ENCODE measurements at places on chromosomes 2 and 18.

- DNase-seq = peak; percentile 18
Observed at GRCh38 chr2:221437056-221437455, 135.0 kb downstream of the EPHA4 start.

- DNase-seq = no peak
Observed at GRCh38 chr18:58660915-58661314, 10.3 kb upstream of the MALT1 start.

DNA sequence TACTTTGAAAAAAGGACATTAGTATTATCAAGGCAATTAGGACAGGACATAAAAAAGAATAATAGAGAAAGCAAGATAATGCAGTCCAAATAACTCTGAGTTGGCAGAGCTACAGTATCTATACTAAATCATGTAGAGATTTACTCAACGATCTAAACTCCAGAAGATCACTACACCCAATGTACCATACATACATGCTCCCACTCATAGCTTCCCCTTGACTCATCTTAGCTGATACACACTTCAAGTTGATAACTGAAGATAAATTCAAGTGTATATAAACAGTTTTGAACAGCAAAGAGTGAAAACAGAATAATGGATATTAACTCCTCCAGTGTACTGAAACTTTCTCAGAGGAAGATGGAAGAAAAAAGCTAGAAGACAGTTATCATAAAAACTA, 78.5 kb downstream of the SESTD1 start:
- no peak for DNase-seq

- no peak for DNase-seq
Observed at GRCh38 chr2:208224802-208225201, 30.1 kb downstream of the IDH1 start.

DNA sequence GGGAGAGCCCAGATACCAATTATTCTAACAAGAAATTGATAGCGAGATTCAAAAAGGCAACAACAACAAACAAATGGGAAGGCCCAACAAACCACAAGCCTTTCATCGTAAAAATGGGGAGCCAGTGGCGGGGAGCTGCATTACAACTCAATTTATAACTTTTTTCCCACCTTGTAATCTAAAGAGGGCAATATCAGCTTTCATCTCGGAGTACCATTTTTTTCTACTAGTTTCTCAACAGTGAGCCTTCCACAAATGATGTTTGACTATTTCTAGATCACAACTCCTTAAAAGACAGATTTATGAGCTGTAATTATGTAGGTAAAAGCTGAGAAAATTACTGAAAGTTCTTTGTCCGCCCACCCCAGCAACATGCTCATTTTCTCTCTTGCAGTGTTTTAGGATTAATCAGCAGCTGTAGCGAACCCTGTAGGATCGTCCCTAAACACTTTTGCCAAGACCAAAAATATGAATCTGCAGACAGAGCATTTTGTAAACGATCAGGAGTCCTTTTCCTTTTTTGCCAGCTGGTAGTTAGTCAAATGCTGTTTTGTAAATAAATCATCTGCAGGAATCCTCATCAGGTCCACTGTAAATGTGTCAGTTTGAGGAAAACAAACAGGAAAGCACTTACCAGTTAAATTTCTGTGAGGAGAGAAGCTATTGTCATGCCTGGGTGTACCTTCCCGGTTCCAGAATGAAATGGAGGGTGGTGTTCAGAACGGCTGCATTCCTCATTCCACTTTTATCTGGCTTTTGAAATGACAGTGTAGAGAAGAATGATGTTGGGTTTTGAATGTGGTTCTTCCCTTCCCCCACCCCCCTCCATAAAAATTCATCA, 53.2 kb downstream of the EEF1B2 start:
- DNase-seq = no peak

DNA sequence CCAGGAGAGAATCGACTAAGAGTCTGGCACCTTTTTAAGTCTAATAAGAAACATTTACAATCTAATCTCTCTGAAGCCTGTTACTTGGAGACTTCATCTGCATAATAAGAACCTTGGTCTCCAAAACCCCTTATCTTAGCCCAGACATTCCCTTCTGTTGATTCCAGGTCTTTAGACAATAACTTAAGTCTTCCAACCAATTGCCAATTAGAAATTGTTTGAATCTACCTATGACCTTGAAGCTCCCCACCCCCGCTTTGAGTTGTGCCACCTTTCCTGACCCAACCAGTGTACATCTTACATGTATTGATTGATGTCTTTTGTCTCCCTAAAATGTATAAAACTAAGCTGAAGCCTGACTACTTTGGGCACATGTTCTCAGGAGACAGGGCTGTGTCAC, 49.5 kb upstream of the DTNA start:
- DNase-seq = no peak

GRCh38 chr18:28007841-28008240, 169.1 kb downstream of the CDH2 start:
- no peak for DNase-seq

DNA sequence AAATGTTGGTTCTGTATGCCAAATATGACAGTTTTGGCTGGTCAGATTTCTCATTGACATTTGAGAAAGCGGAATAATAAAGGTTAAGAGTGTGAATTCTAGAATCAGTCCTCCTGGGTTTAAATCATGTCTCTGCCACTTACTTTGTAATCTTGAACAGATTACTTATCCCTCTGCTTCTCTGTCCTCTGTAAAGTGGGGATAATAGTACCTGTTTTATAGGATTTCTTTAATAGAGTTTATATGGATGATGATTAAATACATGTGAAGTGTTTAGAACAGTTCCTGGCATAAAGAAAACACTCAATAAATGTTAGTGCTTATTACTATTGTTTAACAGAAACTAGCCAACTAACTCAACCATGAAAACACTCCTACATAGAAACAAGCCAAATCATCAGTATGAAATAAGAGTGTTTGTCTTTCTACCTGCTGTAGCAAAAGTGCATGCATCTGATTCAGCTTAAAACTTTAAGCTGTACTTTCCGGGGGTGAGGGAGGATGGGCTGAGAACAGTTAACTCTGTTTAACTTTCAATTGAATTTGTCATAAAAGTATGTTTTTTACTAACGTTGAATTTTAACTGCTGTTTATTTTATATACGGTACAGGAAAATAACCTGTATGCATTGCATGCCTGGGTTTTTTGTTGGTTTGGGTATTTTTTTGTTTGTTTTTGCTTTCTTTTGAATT, 6.8 kb downstream of the HTR2B start:
- DNase-seq = no peak

- DNase-seq = no peak
Observed at GRCh38 chr2:29063056-29063455, 11.3 kb downstream of the PCARE start.

GRCh38 chr18:12821408-12821807, 62.6 kb downstream of the PTPN2 start:
- DNase-seq = no peak

DNA sequence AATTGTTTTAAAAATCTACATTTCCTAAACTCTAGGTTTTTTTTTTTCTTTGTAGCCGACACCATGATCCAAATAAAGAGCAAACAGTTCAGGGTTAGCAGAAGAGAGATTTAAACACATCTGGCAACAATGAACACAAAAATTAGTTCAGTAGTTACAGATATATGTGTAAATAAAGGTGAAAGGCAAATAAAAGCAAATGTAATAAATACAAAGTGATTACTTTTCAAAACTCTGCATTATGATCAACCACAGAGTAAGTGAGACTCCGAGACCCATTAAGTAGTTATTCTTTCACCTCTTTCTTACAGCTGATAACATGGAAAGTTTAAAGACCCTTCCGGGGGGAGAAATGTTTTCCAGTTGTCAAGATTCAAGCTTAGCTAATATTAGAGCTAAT, 716 bp downstream of the CALCRL start:
- DNase-seq = no peak

GRCh38 chr2:66667301-66667700, 232.4 kb downstream of the MEIS1 start:
- no peak for DNase-seq

DNA sequence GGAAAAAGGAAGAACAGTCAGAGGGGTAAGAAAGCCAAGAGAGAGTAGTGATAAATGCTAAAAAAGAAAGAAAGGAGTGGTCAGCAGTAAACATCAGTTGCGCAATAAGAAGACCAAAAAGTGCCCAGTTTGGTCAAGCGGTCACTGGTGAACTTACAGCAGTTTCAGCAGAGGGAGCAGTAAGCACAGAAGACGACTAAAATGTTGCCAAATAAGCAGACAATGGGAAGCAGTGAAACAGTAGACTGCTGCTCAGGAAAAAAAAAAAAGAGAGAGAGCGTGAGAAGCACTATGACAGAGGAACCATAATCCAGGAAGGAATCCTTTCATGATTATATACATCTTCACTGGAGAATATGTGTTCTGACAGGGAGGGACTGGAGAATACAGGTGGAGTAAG, 45.8 kb downstream of the DNAJC10 start:
- no peak for DNase-seq

- DNase-seq = no peak
Observed at GRCh38 chr2:231017231-231017598, 20.1 kb upstream of the C2orf72 start.

- no peak for DNase-seq
Observed at GRCh38 chr18:2963048-2963447, 49.9 kb downstream of the LPIN2 start.

DNA sequence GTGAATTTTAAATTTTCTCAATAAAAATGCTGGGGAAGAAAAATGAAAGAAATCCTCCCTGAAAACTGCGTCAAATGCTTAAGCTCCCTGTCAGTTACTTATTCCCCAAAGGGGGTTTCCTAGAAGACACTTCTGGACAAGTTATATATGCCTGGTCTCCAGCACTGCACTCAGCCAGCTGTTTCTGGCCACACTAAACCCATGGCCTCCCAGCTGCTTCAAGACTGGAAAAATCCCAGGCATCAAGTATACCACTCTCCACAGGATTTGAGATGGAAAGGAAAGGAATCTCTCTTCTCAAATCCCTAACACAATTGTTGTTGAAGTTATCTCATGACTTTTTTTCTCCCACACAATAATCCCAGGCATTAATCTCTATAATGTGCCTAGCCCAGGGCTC, 245.7 kb downstream of the NBAS start:
- DNase-seq = no peak

- DNase-seq = no peak
Observed at GRCh38 chr2:181857483-181857882, 34.0 kb upstream of the ITPRID2 start.

- DNase-seq = no peak
Observed at GRCh38 chr18:25223211-25223610, 128.8 kb downstream of the ZNF521 start.

GRCh38 chr2:32249731-32250236, 14.9 kb downstream of the NLRC4 start:
- no peak for DNase-seq

DNA sequence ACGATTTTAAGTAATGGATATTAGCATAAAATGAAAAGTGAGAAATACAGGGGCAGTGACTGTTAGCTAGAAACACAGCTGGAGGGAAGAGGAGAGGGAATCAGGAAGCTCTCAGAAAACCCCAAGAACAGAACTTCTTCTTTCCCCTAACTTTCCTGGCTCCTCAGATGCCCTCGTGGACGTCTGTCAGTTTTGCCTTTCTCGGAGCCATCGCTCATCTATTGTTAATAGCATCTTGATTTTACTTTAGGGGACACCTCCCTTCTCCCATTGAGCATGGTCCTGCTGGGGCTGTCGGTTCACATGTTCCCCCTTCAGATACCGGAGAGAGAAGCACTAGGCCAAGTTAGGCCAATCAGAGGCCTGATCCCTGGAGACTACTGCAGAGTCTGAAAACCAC, 2.3 kb upstream of the PLEK start:
- DNase-seq = no peak

DNA sequence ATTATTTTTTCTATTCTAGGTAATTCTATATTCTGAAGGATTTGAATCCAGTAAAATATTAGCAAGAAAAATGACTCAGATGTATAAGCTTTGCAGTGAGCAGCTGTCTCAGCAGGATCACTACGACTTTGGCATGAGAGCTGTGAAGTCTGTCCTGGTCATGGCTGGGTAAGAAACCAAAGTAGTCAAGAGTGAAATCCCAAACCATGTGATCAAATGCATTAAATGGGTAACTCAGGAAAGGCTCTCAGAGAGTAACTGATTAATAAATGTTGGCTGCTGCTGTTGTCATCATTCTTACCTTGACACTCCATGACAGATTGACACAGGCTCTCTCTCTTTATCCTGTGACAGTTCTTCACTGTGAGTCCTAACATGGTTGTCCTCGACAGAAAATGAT, 124.1 kb downstream of the DNAH6 start:
- no peak for DNase-seq

GRCh38 chr2:173351879-173352278, 2.8 kb upstream of the CDCA7 start:
- no peak for DNase-seq

- no peak for DNase-seq
Observed at GRCh38 chr18:76984193-76985155, 148.1 kb downstream of the MBP start.

DNA sequence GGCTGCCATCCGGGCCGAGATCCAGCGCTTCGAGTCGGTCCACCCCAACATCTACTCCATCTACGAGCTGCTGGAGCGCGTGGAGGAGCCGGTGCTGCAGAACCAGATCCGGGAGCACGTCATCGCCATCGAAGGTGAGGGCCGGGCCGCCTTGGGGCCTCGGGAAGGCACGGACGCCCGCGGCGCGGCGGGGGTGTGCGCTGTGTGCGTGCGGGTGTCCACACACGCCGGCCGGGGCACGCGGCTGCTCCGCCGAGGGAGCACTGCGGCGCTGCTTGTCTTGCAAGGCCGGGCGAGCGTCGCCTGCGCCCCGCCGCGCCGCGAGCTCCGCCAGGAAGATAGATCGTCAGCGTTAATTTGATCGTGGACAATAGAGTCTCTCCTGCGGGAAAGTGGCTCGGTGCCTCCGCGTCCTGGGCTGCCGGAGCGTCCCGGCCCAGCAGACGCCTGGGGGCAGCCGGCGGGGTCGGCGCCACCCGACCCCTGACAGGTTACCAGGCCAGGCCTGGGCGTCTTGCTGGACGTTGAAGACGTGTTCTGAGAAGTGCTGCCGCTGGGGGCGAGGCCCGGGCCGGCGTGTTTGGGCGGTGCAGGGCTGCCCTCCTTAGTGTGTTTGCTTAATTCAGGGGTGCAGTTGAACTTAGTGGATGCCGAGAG, 1.0 kb downstream of the AGAP1 start:
- no peak for DNase-seq

DNA sequence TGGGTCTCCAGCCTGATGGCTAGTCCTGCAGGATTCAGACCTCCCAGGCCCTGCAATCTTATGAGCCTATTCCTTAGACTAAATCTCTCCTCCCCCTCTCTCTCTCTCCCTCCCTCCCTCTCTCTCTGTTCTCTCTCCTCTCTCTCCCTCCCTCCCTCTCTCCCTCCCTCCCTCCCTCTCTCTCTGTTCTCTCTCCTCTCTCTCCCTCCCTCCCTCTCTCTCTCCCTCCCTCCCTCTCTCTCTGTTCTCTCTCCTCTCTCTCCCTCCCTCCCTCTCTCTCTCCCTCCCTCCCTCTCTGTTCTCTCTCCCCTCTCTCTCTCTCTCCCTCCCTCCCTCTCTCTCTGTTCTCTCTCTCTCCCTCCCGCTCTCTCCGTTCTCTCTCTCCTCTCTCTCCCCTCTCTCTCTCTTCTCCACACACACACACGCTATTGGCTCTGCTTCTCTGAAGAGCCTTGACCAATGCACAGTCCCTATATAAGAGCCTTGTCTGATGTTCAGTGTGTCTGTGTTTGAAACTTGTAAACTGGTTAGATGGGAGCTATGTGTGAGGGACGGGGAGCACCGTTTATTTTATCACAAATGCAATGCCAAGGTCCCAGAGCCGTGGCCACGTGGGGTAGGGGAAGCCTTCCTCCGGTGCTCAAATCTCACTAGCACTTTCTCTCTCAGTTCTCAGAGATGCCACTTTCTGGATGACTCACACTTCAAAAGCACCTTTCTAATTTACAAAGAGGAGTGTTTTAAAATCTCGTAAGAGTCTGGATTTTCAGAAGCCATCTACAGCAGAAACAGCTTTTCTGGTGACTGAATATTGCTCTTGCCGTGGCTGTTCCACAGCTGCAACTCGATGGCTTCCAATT, 9.4 kb upstream of the PRLH start:
- no peak for DNase-seq
